ENCODE measurements at places on chromosomes 3 and 15.

- no peak for DNase-seq
These were observed 129.0 kb upstream of the NEO1 start for GRCh38 chr15:72923289-72923688.

DNA sequence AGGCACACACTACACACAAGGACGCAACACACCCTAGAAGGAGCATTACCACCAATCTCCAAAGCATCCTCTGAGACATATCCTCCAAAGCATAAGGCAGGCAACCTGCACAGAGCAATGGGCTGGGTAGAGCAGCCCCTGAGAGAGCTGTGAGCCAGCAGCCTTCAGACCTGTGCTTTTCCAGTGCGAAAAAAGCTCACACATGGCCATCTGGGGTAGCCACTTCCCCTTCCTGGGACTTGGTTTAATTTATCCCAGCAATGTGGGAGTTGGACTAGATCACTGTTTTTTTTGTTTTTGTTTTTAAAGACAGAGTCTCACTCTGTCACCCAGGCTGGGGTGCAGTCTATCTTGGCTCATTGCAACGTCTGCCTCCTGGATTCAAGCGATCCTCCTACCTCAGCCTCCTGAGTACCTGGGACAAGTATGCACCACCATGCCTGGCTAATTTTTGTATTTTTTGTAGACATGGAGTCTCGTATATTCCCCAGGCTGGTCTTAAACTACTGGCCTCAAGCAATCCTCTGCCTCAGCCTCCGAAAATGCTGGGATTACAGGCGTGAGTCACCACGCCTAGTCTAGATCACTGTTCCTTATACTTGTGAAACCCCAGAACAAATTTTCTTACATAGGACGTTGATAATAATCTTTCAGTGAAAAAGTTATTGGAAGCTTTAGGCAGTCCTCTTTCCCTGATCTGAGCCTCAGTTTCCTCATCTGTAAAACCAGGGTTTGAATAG is 18.9 kb downstream of the PTPN23 start:
- no peak for DNase-seq

DNA sequence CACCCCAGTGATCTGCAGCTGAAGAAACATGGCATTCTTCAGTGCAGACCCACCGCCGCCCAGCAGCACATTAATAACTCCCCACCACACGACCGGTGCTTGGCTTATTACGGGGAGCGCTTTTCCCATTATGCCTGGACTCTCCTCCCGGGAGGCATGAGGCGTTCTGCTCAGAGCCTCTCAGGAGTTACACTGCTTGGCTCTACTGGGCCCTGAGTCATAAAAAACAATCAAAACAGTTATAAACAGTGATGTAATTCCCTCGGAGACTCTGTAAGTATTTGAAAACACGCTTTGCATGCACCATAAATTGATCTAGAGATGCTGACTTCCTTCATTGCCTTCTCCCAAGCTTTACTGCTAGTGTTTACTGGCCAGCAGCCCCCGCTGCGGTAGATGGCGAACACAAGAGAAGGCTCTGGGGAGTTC is 77.1 kb upstream of the SNRPA1 start:
- DNase-seq: no peak

DNA sequence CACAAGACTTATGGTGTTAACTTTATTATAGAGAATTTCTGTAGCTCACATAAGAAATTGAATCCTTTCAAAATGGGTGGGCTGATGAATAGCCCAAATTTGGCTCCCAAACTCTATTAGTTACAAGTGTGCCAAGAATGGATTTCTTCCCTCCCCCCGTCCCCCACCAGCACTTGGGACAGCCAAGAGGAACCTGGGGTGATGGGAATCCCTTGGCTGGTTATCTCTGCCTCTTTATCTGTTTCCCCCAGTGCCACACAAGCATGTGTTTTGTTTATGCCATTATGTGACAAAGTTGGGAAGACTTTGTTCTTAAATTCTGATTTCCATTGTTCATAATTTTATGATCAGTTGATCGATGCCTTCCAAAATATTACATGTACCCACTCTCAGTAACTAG is 28.3 kb downstream of the CMSS1 start:
- DNase-seq: no peak

- DNase-seq: no peak
These were observed 5.4 kb downstream of the TLNRD1 start for GRCh38 chr15:81006124-81006523.

GRCh38 chr3:118089563-118089962 is 945.1 kb downstream of the IGSF11 start:
- DNase-seq: no peak

GRCh38 chr3:78845605-78846004 is 922.2 kb downstream of the ROBO1 start:
- no peak for DNase-seq

DNA sequence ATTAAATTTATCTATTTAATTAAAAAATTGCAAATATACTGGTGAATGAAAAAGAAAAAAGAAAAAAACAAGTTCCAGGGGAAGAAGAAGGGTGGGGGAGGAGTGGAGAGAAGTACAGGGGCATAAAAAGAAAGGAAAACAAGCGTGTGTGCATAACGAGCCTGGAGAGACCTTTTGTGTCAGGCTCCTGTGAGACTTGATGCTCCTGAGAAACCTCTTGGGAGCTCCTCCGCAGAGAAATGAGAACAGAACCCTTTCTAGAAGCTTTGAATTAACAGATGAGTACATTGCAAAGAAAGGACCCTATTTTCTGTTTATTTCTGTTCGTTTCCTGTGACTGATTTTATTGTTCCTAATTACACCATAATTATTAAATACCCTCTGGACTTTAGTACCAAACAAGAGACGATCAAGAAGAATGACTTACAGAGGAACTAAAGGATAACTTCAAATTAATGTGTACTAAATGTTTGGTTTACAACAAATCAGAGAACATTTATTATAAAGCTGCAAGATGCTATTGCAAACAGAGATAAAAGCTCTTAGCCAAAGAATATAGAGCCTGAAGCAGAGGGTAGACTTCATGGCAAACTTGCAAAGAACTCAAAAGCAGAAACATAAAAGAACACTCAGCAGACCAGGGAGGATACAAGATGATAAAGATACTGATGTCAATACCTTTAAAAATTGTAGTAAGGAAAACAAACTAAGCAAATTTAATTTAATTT is 74.7 kb downstream of the DPPA2 start:
- DNase-seq: no peak

DNA sequence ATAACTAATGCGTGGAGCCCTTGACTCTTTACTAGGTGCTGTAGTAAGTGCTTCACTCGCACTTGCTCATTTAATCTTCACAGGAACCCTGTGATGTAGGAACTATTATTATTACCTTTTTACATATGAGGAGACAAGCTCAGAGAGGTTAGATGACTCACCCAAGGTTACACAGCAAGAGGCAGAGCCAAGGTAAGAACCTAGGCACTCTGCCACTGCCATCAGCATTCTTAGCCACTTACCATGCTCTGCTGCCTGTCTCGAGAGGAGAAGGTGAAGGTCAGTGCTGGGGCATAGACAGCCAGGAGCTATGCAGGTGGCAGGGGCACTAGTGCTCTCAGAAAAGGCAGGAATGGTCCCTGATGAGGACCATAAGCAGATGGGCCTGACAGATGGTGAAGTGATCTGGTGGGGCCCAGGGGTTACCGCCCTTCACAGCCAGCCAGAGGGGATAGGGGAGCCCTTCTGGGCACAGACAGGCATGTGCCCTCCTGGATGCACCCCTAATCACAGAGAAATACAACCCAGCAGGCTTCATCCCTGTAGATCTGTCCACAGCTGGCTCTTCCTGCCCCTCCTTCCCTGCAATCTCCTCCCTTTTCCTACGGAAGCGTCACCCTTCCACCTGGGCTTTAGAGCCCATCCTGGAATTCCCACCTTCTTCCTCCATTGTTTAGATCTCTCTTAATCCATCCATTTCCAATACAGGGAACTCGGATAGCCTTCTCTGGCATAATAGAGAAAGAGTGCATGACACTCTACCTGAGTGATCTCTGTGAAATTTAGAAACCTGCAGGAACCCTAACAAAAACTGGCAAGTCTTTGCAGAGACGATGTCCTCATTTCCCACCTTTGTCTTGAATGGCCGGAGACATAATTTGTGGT is 26.9 kb downstream of the ABTB1 start:
- DNase-seq: no peak

GRCh38 chr3:77038468-77038929 is 1.4 kb upstream of the ROBO2 start:
- DNase-seq: no peak

- DNase-seq: no peak
These were observed 25.6 kb upstream of the ALDH1L1 start for GRCh38 chr3:126205717-126206655.

DNA sequence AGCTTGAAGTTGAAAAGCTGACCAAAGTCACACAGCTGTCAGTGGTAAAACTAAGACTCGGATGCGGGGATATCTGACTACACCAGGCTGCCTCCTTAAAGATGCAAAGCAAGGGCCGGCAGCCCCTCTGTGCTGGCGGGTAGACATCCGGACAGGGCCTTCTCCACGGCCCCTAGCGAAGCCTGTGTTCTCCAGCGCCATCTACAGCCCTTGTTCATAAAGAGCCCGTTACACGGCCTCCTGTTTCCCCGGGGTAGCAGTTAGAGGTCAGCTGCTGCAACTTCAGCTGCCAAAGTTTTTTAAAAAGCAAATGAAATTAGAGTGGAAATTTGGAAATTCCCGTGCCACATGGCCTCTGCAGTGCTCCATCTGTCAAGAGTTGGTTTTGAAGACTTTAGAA is 383.0 kb downstream of the TBL1XR1 start:
- DNase-seq: no peak

DNA sequence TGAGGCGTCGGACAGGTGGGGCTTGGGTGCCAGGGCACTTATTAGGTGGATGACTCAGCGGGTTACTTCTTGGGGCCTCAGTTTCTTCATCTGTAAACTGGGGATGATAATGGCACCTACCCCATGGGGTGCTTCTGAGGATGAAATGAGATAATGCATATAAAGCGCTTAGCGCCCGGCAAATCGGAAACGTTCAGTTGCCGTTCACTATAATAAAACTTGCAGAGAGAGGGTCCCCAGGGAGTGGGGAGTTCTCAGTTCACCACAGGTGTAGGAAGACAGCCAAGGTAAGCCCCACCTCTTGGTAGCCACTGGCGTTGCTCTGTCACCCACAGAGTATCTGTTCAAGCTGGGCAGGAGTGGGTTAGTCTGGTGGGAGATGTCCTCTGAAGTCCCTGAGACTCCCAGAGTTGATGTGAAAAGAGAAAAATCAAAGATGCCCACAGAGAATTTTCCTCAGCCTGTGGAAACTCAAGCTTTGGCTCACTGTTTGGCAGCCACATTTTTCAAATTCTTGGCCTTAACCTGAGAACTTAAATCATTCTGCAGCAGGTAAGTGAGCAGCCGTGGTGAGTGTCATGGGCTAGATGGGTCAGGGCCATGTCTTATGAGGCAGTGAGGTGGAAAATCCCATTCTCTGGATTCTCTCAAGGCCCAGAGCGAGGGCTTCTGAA is 221.5 kb upstream of the BHLHE40 start:
- no peak for DNase-seq

GRCh38 chr3:71428841-71429596 is 154.5 kb downstream of the FOXP1 start:
- DNase-seq: no peak

GRCh38 chr3:121752772-121753171 is 3.2 kb upstream of the GOLGB1 start:
- DNase-seq: no peak

GRCh38 chr3:183151086-183151485 is 11.4 kb downstream of the LAMP3 start:
- DNase-seq: no peak

DNA sequence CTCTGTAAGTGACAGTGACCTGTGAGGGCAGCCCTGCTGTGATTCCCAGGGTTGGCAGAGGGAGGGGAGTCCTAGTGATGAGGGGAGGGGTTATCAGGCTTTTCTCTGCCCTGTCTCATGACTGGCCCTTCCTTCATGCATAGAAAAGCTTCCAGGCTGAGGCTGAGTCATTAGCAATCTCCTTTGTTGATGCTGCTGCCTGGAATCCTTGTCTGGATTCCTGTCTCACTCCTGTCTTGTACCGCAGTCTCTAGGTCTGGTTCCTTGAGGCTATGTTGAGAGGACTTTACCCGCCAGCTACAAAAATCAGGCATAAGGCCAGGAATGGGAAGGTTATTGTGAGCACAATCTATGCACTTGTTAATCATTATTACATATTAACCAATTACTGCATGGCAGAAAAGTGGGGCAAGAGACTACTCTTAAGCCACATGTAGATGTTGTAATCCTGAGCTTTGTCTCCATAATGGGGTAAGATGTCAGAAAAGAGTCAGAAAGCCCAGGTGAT is 7.2 kb downstream of the KLHL6 start:
- no peak for DNase-seq

- no peak for DNase-seq
These were observed 166.6 kb downstream of the NR1D2 start for GRCh38 chr3:24111711-24112110.
